T-helper 17 cell (primary cell): ENCODE measurements at places on chromosomes 12 and 14. TPM values are rescaled to one million over a fixed set of nuclear protein-coding genes. Genes with fewer than 3 reads are reported as not detected.

GRCh38 chr14:92726933-92727262, 21.5 kb downstream of the LGMN start:
- no peak overlapping the region for H3K27ac ChIP-seq
- peaks cover 9% of the 10 kb centered on the region for H3K36me3 ChIP-seq
- DNase-seq = no peak
- H3K4me1 ChIP-seq = peaks cover 10% of the 10 kb centered on the region

DNA sequence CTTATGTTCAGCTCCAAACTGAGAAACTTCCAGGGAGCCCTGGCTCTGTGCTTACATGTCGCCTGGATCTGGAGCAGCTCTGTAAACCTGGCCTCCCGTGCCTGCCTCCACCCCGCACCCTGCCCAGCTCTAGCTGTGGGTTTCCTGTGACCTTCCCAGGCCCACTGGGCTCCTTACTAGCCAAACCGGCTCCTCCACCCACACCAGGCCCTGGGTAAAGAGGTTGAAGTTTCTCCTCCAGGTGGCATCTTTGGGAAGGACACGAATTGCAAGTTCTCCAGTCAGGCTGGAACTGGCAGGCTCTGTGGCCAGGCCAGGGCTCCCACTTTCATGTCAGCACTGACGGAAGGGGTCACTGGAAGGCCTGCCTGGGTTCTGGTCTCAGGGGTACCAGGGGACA, 60.9 kb upstream of the ZFP36L1 start:
- no peak for DNase-seq
- no peaks in the 10 kb centered on the region for H3K36me3 ChIP-seq

GRCh38 chr12:67531051-67531450, 117.5 kb upstream of the DYRK2 start:
- no peaks in the 10 kb centered on the region for H3K27me3 ChIP-seq
- no peak overlapping the region for H3K27ac ChIP-seq
- no peak overlapping the region for H3K4me3 ChIP-seq
- no peak for DNase-seq

- no peaks in the 10 kb centered on the region for H3K36me3 ChIP-seq
- no peak for DNase-seq
- no peaks in the 10 kb centered on the region for H3K27me3 ChIP-seq
- H3K4me1 ChIP-seq = no peaks in the 10 kb centered on the region
Measured at GRCh38 chr14:36755756-36756155, 94.1 kb downstream of the PAX9 start.

Gene GZMB
- not detected for total RNA-seq
